ENCODE measurements at places on chromosomes 5 and 9. TPM values are rescaled to one million over a fixed set of nuclear protein-coding genes. Genes with fewer than 3 reads are reported as not detected.

DNA sequence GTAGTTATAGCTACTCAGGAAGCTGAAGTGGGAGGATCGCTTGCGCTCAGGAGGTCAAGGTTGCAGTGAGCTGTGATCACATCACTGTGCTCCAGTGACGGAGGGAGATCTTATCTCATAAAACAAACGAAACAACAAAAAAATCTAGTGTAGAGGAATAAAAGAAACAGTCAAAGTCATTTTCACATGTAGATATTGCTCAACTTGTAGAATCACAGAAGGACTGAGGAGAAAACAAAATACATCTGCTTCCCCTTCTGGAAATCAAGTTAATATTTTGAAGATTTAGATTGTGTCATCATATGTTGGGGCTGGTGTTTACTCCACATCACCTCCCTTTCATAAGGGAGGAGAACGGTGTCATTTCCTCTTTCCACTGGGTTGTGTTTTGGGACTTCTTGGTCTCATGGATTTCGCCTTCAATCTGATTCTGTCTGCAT lies 8.2 kb upstream of the SLC46A2 start:
- no peaks in the 10 kb centered on the region for H3K36me3 ChIP-seq
- H3K4me1 ChIP-seq: no peaks in the 10 kb centered on the region
- H3K4me3 ChIP-seq: no peak overlapping the region
- no peak overlapping the region for H3K27ac ChIP-seq

- H3K27ac ChIP-seq: no peak overlapping the region
- H3K27me3 ChIP-seq: no peaks in the 10 kb centered on the region
- no peak for DNase-seq
- peaks cover 10% of the 10 kb centered on the region for H3K4me1 ChIP-seq
- H3K36me3 ChIP-seq: no peaks in the 10 kb centered on the region
Measured at GRCh38 chr5:1112596-1113331, 901 bp upstream of the SLC12A7 start.

- no peaks in the 10 kb centered on the region for H3K27me3 ChIP-seq
- no peak overlapping the region for H3K4me3 ChIP-seq
- DNase-seq: no peak
- H3K36me3 ChIP-seq: no peaks in the 10 kb centered on the region
Measured at GRCh38 chr5:65394087-65394486, 87.6 kb downstream of the ADAMTS6 start.

DNA sequence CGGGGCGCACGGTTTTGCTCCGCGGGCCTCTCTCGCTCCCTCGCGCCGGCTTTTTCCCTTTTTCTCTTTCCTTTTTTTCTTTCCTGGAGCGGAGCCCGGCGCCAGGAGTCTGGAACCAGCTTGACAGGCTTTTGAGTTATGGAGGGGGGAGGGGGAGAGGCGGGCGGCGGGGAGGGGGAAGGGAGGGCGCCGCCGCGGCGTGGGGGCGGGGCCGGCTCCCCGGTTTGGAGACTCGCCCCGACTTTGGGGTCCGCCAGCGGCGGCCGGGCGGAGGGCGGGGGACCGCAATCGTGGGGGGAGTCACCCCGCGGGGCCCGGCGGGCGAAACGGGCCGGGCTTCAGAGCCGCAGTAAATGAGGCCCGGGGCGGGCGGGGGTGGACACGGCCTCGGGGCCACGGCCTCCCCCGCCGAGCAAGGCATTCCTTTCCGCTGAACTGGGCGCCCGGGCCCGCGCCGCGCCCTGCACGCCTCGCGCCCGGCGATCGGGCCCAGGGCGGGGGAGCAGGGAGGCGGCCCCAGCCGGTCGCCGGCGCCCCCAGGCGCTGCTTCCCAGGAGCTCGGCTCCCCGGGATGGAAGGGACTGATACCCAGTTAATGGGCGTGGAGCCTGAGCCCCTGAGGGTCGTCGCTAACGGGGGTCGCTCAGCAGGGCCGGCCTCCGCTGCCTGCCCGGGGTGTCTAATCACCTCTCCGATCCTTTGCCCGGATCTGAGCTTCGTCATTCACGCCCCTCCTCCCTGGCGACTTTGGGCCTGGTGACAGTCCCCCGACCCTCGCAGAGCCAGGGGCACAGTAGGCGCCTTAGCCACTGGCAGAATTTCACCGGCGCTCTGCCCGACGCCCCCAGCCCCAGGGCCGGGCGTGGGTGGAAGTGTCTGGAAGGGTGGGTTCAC lies 138.1 kb downstream of the C9orf50 start:
- H3K27me3 ChIP-seq: no peaks in the 10 kb centered on the region
- peak overlapping the region; percentile 52 for H3K4me3 ChIP-seq
- peak; percentile 87 for DNase-seq
- H3K36me3 ChIP-seq: no peaks in the 10 kb centered on the region

The CATSPER3 gene
- 0.32 TPM for total RNA-seq

The CDC20B gene
- not detected for total RNA-seq

The GABRA1 gene
- total RNA-seq: not detected

All from breast epithelium (tissue), 4 donors.